ENCODE measurements at places on chromosomes 2 and 18.

DNA sequence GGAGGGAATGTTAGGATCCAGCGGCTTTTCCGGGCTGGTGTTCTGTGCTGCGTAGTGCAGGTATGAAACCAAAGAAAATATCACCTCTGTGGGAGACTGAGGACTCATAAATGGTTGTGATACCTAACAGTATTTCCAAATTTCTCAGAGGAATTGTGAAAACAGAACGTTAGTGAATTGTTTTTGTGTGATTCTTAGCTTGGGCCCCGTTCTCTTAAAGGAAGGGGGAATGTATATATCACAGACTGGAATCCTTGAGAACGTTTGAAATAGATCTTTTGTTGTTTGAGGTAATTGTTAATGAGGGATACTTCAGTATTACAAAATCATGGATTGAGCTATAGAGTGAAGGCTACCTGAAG is 834 bp downstream of the ZNF638 start:
- no peak for DNase-seq

DNA sequence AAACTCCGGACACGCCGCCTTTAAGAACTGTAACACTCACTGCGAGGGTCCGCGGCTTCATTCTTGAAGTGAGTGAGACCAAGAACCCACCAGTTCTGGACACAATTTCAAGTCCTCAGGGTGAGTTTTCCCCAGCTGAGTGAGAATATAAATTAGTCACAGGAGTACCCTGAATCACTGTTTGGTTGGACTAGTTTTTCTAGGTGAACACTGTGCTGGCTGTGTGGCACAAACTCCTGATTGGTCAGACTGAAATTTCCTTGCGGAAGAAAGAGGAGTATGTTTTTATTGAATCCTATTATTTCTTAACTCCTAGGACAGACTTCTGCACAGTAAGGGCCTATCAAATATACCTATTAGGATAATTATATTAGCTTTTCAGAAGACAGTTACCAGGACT is 288.1 kb upstream of the UBE2E3 start:
- DNase-seq: peak; percentile 23

DNA sequence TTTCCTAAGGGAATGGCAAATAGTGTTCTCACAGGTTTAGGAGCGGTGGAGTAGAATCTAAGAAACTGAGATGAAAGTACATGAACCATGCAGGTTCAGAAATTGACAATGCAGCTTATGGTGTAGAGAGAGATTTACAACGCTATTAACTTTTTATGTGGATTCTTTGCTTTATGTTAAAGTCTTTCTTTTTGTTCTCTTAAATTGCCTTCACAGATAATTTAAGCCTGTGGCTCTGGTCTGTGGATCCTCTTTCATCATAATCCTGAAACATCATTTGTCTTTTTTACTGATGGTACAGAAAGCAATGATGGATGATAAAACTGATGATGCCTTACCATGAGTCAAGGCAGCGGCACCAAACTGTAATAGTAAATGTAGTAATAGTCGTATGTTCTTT is 30.3 kb downstream of the SOCS6 start:
- no peak for DNase-seq

DNA sequence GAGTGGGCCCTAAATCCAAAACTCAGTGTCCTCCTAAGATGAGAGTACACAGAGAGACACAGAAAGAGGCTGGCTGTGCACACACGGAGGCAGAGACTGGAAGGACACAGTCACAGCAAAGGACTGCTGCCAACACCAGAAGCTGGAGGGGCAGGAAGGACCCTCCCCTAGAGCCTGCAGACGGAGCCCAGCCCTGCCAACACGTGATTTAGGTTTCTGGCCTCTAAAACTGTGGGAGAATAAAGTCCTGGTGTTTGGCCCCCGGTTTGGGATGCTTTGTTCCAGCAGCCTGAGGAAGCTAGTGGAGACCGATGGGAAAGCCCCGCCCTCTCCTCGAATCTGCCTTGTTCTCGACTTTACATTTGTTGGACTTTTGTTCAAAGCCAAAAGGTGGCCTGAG is 10.6 kb downstream of the CNDP1 start:
- DNase-seq: no peak

DNA sequence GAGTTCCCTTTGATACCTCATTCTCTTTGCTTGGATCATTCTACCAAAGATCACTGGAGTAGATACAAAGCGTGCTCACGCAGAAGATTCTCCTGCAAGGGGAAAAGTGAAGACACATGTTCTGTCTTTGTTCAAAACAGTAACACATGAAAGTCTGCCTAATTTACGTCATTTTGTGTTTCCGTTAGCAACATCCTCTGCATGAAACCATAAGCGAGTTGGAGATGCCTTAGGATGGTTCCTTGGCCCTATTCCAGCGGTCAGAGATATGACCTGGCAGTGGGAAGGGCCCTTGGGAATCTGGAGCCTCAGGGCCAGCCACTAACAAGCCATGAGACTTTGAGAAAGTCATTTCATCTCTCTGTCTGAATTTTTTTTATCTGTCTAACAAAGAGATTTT is 180.9 kb upstream of the TWIST2 start:
- no peak for DNase-seq

GRCh38 chr2:127897531-127898211 is 11.9 kb upstream of the AMMECR1L start:
- no peak for DNase-seq

GRCh38 chr2:226431288-226431948 is 368.2 kb downstream of the IRS1 start:
- DNase-seq: peak; percentile 46

DNA sequence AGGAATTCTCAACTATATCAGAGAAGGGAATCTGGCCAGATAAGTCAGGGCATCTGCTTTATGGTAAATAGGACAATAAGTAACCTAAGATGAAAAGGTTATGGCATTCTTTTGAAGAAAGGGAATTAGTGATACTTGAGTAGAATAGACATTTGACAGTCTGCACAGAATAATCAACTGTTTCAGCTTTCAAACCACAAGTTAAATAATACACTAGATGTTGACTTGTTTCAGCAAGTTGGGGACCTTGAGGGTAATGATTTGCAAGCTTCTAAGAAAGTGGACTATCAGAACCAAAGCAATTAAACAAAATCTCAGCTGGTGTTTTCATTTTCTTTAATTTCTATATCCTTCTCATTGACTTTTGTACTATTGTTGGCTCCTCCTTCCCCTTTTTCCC is 54.5 kb downstream of the SLC39A10 start:
- no peak for DNase-seq

GRCh38 chr2:198387677-198388076 is 583.3 kb downstream of the PLCL1 start:
- no peak for DNase-seq

- DNase-seq: no peak
Measured at GRCh38 chr2:3885629-3886628, 182.6 kb downstream of the DCDC2C start.

DNA sequence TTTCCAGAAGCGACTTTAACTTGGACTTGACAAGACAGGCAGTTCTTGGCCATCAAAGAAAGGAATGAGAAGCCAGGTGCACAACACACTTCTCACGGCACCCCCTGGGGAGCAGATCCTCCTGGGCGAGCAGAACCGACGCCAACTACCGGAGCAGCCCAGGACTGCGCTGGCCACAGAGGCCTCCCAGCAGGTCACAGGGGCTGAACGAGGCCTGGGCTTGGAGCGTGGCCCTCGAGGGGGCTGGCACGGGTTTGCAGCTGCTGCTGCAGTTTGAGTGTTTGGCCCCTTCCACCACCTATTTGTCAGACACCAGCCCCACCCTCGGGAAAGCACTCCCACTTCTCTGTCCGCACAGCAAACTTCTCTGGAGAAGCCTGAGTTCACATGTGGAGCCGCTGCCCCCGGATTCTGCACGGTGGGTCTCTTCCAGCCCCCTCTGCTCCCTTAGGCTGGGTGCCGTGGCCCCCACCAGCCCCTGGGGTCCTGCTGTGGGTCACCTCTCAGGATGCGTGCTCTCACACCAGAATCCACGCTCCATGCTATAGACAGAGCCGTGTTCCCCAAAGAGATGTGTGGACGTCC is 306.7 kb upstream of the SALL3 start:
- DNase-seq: no peak

DNA sequence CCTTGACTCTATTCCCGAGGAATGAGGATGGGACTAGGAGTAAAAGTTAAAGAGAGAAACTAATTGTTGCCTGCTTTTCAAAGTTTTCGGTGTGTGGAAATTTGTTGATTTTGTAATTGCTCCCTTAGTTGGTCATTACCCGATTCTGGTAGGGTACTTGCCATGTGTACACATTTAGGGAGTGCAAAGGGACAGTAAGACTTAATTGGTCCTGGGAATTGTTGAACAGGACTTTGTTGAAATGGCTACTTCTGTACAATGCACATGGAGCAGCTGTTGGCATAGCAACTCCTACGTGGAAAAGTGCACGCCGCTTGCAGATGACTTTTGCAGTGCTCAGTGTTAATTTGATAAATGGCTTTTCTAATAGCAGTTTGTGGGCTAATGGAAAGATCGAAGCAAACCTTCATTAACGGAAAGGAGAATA is 22.9 kb downstream of the EPAS1 start:
- no peak for DNase-seq

DNA sequence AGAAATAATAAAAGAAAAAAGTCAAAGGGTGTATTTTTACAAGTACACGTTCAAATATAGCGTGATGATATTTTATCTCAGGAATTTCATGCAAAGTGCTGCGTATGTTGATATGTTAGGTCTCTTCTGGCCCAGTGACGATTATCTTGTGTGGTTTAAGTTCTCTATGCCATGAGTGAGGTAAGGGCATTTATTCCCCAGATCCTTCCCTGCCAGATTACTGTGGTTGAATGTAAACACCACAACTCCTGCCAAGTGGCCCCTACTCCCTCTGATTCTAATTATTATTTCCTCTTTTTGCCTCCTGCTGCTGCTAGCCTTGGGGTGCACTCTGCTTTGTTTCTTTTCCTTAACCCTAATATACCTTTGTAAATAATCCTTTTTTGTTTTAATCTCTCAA is 12.2 kb downstream of the SCN2A start:
- DNase-seq: no peak

GRCh38 chr2:181585732-181586131 is 71.2 kb downstream of the CERKL start:
- no peak for DNase-seq

DNA sequence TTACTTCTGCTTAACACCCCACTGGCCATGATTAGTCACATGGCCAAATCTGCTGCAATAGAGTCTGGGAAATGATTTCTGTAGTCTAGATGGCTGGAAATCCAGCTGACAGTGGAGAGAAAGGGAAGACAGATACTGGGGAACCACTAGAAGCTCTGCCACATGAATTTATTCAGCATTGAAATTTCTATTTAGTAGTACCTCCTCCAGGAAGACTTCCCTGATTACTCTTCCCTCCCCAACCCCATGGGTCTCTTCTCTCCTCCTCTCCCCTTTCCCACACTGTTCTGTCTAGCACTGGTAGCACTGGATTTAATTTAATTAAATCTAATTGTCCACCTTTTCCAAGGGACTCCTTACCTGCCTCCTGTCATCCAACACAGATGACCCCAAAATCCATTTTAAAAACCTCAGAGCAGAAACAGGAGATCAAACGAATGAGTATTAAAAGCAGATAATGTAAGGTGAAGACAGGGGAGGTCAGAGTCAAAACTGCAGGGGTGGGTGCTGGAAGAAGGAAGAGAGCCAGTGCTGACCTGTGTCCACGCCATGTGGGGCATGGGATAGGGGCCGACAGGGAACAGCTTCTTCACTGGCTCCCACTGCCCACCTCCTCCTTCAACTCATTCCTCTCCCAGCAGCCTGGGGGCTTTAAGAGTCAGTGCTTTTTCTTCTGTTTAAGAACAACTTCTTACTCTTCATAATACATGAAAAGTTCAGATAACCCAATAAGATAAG is 169.2 kb upstream of the HS6ST1 start:
- DNase-seq: no peak

DNA sequence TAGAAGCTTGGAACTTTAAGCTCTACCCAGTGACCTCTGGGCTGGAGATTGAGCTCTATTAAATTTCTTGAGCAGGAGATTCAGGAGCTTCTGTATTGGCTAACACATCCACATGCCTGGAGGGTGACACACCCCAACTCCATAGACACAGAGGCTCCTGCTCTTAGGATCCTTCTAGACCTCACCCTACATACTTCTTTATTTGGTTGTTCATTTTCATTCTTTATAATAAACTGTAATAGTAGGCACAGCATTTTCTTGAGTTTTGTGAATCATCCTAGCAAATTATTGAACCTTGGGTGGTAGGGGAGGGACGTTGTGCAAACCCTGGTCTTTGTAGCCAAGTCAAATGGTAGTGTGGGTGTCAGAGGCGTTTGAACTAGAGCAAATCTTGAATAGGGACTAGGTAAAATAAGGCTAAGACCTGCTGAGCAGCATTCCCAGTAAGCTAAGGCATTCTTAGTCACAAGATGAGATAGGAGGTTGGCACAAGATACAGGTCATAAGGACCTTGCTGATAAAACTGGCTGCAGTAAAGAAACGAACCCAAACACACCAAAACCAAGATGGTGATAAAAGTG is 323.8 kb upstream of the GALNT5 start:
- no peak for DNase-seq

- DNase-seq: peak; percentile 97
Measured at GRCh38 chr18:11857177-11857887, 6.1 kb downstream of the CHMP1B start.

DNA sequence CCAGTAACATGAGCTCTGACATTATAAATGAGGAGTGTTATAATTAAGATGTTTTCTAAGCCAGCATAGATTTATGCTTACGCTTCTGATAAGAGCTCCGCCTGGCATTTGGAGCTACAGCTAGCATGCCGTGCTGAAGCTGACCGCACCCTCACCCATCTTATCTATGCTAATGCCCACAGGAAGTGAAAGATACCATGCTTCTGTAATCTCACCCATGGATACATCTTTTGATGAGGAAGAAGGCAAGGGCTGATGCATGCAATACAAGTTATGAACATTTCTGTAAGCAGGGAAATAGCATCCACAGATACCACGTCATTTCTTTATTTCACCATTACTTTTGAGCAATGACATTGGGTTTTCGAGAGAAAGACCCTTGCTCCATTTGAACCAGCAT is 82.3 kb downstream of the ARL4C start:
- DNase-seq: no peak

DNA sequence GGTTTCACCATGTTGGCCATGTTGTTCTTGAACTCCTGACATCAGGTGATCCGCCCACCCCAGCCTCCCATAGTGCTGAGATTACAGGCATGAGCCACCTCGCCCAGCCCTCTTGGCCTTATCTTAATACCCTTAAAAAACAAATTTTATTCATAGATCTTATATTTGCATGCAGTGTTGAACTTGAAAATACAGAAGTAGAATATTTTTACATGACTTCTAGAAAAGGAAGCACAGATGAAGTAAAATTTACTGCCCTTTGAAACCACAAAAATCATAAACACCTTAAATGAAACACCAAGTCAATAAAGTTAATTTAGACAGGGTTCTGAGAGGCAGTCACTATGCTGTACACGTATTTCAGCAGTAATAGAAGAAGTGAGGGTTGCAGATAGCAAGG is 145.7 kb downstream of the CERS6 start:
- no peak for DNase-seq

DNA sequence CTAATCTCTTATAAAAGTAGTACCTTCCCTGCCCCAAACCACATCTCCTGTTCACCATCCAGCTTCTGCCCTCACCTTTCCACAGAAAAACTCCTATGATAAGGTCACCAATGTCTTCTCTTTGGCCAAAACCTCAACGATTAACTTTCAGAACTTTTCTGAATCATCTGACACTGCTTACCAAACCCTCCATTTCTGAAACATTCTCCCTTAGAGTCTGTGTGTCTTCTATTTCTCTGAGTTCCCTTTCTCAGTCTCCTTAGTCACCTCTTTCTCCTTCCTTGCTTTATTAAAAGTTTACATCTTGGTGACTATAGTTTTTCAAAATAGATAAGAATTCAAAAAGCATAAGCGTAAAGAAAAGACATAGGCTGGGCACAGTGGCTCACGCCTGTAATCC is 51.3 kb upstream of the SP3 start:
- DNase-seq: no peak

- no peak for DNase-seq
Measured at GRCh38 chr2:133956434-133956935, 297.4 kb upstream of the MGAT5 start.

Data from RWPE1 (cell line).